CD8-positive, alpha-beta T cell (primary cell): ENCODE measurements at places on chromosomes 1 and 21.

DNA sequence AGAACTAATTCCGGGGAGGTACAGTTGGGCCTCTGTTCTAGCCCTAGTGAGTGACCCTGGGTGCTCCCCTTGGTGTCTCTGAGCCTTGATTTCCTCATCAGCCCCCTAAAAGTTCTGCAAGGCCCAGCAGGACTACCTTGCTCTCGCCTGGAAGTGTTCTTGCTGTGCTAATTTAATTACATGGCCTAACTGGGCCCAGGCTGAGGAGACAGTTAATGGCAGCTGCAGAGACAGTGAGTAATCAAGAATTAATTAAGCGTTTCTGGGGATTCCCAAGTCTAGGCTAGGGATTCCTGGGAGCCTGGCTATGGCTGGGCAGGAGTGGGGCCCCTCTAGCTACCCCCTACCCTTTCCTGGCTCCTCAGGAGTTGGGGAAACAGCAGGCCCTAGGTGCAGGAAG lies 24.7 kb upstream of the DMBX1 start:
- DNase-seq, result no peak

GRCh38 chr21:33987461-33987860 lies 71.9 kb upstream of the ATP5PO start:
- DNase-seq, result no peak

- DNase-seq, result no peak
These were observed 150.8 kb upstream of the FGGY start for GRCh38 chr1:59146056-59146455.

GRCh38 chr1:204568576-204569315 lies 52.5 kb downstream of the MDM4 start:
- DNase-seq, result no peak

GRCh38 chr1:165900576-165901380 lies 73.4 kb downstream of the UCK2 start:
- no peak for DNase-seq

- no peak for DNase-seq
These were observed 1.8 kb downstream of the LAMTOR2 start for GRCh38 chr1:156056326-156056849.

- DNase-seq, result no peak
These were observed 60.0 kb upstream of the IVNS1ABP start for GRCh38 chr1:185376840-185377635.

GRCh38 chr1:205581321-205581980 lies 50.4 kb downstream of the ELK4 start:
- no peak for DNase-seq

GRCh38 chr1:113811156-113811887 lies 954 bp downstream of the RSBN1 start:
- peak; percentile 20 for DNase-seq

DNA sequence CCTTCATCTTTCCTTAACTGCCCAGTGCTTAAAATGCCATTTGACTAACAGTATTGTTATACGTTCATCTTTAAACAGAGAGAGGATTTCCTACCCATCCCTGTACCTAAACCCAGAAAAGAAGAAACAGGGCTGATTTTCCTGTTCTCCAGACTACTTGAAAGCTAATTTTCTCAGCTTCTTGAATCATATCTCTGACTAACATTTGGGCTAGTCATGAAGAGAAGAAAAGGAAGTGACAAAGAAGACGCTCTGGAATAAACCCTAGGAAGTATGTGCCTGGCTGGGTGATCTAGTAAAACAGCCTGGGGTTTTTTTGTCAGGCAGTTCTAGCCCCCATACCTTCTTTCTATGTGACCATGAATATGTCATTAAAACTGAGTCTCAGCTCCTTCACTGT lies 44.8 kb upstream of the SGIP1 start:
- DNase-seq, result no peak

- no peak for DNase-seq
These were observed 56.0 kb upstream of the ADARB1 start for GRCh38 chr21:45018131-45019075.

- no peak for DNase-seq
These were observed 116.2 kb upstream of the KCNK2 start for GRCh38 chr1:214966346-214966745.

DNA sequence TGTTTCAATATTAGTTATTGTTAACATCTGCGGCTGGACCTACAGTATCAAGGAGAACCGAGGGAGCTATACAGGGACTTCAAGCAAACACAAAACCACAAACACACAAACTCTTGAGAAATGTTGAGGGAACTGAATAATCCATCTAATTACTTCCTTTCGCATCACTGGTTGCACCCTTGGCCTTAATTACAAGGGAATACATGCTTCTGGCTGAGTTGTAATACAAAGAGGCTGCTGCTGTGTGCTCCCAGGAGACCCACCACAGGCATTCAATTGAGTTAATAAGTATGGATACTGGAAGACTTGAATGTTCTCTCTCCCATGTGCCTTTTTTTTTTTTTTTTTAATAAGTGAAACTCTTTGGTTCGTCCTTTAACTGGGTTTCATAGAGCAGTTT lies 16.8 kb upstream of the SMYD2 start:
- DNase-seq, result no peak

- no peak for DNase-seq
These were observed 191.3 kb upstream of the HP1BP3 start for GRCh38 chr1:20978413-20978812.

DNA sequence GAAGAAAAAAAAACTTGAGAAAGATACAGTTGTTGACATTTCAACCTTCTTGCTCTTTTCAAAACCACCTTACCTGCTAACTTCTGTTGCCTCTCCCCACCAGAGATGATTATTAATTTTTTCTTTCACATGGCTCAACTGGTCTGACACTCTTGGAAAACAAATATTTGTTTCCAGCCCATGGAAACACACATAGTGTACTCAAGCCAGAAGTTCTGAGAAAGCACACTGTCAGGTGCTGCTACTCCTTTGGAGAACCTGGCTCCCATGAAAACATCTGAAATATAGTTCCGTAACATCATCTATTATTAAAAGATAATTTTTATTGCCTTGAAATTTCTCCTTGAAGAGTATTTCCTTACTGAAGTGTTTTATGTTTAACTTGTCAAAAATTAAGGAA lies 145.0 kb upstream of the C1orf105 start:
- DNase-seq, result no peak

DNA sequence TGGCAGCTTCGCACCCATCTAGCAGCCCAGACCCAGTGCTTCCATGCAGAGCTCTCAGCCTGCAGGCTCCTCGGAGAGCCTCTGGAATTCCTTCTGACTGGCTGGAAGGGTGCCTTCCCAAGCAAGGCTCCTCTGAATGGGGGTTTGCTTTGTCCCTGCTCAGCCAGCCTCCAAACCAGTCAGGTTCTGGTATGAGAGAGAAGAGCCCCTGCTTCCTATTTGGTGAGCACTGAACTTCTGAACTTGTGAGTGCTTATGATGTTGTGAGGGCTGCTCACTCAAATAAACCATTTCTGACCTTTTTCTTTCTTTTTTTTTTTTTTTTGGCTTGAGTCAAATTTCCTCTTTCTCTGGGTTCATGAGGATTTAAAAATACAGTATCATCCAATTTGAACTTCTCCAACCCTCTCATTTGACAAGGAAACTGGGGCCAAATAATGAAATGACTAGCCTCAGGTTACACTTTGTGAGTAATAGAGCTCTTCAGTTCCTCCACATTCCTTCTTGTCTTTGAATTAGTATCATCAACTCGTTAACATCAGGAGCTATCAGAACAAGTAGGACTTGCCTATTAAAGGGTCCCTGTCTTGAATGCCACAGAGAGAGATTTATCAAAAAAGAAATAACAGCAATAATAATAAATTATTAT lies 39.6 kb downstream of the GFI1 start:
- no peak for DNase-seq

GRCh38 chr1:152967201-152967600 lies 3.2 kb upstream of the SPRR4 start:
- no peak for DNase-seq

GRCh38 chr1:156572663-156573018 lies 276 bp upstream of the IQGAP3 start:
- no peak for DNase-seq

GRCh38 chr1:217539510-217539909 lies 91.4 kb downstream of the GPATCH2 start:
- DNase-seq, result no peak

- no peak for DNase-seq
These were observed 33.3 kb downstream of the PTPRF start for GRCh38 chr1:43563876-43564539.

DNA sequence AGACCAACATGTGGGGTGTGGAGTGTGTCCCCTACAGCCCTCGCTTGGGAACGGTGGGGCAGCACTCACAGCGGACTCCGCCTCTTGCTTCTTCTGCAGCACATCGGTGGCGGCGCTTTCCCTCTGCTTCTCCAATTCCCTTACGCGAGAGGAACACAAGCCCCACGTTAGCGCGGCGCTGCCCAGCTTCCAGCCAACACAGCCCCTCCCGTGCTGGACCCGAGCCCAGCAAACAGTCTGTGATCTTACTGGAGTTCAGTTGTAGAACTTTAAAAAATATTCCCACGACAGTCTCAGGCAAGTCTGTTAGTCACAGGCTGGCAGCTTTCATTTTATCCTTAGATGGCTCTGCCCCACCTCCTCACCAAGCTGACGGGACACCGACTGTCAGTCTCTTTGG lies 13.6 kb downstream of the THAP3 start:
- no peak for DNase-seq

DNA sequence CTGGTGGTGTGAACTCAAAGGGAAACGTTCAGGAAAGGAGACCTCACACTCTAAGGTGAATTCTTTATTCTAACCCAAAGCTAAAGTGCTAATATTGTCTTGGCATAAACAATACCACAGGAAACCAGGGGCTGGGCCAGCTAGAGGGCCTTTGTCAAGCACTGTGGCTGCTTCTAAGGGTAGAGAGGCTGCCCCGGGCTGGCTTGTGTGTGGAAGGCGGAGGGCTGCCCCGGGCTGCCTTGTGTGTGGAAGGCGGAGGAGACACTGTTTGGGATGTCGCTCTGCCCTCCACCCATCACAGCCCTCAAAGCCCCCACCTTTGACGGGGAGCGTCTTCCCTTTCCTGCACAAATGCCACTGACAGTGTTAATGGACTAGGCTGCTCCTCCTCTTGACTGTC lies 216.8 kb downstream of the TOMM20 start:
- peak; percentile 84 for DNase-seq

DNA sequence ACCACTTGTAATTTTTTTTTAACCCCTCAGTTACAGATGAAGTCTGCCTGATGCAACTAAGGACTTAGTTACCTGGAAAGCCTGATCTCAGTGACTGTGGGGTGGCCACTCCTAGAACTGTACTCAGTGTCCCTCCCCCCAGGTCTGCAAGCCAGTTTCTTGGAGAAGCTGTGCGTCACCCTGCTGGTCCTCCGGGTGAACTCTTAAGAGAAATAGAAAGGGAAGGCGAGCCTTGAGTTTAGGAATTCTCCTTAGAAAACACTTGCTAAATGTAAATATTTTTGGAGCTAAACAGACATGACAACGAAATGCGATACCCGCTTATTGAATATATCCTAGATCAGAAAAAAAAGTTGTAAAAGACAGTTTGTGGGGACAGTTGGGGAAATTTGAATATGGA lies 730 bp downstream of the SLC16A4 start:
- no peak for DNase-seq

DNA sequence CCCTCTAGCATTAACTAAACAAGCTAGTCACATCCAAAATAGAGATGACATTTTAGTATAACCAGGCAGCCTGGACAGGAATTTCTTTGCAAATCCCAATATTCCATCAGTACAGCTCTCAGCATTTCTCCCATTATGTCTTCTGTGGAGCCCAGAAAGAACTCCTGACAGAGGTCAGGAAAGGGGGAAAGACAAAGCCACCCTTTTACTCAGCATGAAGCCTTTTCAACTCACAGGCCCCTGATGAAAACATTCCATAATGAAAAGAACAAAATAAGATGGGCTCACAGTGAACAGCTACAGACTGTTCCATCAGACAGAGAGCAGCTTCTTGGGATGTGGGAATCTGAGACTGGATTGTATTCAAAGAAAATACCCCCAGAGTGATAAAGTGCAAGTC lies 80.6 kb downstream of the TEX35 start:
- DNase-seq, result no peak

- DNase-seq, result no peak
These were observed 90.7 kb downstream of the ARHGEF10L start for GRCh38 chr1:17630048-17630830.
